ENCODE measurements at places on chromosomes 12 and 14.

GRCh38 chr14:81324011-81324410 lies 76.1 kb downstream of the STON2 start:
- DNase-seq: peak; percentile 42

DNA sequence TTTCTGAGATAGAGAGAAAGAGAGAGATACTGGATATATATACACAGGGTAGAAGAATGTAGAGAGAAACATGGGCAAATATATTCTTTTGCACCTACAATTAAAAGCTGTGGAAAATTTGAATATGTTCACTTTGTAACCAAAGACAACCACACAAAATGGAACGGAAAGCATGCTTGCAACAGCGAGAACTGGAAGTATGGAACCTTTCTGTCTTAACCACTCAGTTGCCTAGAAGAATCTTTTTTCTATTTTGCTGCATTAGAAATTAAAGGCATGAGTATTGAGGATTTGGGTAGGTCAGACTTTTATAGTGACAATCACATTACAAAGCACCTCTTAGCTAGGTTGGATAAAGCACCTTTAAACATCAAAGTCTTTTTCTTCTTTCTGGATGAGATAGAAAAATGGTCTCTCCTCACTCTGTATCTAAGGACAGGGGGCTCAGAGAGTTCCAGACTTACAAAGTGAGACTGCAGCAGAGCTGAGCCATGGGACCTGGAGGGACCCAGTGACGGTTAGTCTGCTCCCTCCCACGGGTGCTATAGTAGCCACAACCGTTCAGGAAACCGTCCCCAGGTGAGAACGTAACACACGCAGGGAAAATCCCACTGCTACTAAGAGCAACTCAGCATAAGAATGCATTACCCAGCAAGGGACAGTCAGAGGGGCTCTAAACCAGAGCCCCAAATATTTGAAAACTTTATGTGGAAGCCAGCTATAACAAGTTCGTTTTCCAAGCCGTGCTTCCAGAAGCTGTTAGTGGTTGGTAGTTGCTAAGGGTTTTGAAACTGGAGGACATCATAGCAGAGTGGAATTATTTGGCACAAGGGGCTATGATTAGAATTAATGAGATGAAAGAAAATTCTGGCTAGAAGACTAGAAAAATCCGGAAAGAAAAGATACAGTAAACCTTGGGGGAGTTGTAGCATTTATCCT lies 97.1 kb downstream of the DAD1 start:
- no peak for DNase-seq

DNA sequence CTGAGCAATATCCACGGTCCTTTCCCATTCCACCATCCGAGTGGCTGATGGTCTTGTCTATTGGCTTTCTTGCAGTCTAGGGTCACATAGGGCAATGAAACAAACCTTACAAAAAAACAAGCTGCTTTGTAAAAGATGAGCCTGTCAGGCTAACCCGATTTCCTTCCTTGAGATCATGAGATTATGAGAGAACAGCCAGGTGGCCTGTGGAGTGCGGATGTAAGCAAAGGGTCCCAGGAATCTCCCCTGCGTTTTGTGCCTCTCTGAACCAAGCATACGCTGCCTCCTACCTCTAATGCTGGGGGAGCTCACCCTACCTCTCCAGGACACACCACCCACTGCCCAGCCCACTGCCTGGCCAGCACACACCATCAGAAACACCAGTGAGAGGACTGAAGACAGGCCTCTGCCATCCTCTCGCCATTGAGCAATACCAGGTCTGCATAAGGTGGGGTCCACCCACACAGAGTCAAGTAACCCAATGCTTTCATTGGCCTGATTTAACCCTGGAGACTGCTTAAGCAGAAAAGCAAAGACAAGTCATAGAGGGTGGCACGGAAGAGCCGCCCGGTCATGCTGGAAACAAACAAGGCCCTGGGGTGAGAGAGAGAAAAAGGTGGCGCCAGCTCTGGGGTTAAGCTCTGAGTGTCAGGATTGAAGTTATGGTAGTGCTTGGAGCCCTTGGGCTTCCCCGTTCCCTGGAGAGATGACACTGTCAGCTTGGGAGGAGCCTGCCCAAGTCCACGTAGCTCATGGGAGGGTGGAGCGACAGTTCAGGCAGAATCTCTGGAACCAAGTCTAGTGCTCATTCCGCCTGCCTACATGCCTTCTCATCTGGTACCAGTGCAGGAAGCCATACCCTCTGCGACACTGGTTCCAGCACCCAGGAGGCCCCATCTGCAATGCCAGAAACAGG lies 46.6 kb downstream of the CALM1 start:
- DNase-seq: no peak

DNA sequence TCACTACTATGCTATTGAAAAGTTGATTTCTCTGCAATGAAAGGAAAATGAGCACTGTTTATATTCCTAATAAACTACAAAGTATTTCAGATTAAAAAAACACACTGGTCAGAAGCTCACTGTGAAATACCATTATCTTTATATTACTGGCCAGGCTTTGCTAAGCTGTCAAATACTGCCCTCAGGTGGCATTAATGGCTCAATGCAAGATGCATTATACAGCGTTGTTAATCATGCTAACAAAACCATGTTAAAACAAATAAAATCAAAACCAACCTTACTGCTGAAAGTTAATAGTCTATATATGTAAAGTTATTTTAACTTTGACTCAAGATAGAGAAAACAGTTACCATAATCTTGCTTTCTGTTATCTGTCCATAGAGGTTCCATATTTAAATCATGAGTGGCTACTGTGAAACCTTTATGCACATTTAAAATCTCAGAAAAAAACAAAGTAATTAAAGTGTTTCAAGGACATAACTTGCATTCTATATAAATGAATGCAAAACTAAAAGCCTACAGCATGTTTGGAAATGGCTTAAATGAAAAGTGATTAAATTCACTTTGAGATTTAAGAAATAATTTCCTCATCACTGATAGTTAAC lies 121.7 kb downstream of the RALGAPA1 start:
- peak; percentile 70 for DNase-seq

DNA sequence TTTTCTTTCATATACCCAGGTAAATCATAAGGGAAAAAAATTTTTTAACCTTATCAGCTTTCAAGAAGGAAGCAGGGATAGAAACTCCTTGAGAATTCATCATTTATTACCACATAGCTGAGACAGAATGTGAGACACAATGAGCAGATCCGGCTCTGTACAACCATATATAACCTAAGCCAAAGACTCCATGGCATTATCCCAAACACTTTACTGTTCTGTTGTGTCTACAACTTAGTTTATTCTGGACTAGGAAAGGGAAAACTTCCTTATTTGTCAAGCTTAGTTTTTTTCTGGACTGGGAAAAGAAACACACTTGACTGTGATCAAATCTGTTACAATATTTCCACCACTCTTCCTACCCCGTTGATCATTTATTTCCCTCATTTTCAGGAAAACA lies 38.3 kb upstream of the CATSPERB start:
- DNase-seq: no peak

DNA sequence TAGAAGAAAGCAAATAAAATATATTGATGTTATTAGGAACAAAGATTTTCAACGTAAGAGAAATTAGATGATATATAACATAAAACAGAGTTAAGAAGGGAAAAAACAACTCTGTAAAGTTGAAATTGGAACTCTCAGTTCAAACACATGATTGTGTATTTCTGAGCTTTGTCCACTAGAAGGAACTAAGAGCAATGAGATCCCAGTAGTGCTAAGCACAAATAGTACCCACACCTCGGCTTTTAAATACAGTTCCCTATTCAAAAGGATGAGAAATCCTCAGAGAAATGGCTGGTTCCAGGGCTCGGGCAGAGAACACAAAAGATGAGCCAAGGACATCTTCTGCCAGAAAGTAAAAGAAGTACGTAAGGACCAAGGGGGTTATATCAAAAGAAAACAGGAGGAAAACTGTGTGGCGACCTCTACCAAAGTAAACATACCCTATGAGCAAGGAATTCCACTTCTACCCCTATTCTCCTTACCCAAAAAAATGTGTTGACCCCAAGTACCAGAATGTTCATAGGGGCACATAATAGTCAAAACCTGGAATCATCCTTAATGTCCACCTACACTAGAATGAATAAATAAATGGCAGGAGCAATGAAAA lies 96.6 kb downstream of the SPTSSA start:
- no peak for DNase-seq

DNA sequence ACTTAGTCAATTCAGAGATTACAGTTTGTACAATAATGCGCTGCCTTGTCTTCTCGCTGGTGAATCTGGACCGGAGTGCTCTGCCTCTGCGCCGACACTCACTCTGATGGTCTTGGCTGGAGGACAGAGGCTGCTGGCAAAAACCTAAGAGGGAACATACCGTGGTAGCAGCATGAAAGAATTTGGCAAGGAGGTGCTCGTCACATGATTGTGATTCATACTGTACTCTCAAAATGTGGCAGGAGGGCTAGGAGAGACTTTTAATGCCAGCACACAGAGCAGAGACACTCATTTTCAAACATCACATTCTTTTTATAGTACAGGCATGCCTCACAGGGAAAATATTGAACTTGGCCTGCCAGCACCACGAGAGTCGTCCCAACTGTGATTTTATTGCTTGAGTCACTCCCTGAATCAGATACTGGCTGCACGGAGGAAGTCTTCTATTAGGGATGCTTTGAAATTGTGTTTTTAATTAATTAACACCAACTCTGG lies 67.8 kb downstream of the HMGA2 start:
- no peak for DNase-seq

DNA sequence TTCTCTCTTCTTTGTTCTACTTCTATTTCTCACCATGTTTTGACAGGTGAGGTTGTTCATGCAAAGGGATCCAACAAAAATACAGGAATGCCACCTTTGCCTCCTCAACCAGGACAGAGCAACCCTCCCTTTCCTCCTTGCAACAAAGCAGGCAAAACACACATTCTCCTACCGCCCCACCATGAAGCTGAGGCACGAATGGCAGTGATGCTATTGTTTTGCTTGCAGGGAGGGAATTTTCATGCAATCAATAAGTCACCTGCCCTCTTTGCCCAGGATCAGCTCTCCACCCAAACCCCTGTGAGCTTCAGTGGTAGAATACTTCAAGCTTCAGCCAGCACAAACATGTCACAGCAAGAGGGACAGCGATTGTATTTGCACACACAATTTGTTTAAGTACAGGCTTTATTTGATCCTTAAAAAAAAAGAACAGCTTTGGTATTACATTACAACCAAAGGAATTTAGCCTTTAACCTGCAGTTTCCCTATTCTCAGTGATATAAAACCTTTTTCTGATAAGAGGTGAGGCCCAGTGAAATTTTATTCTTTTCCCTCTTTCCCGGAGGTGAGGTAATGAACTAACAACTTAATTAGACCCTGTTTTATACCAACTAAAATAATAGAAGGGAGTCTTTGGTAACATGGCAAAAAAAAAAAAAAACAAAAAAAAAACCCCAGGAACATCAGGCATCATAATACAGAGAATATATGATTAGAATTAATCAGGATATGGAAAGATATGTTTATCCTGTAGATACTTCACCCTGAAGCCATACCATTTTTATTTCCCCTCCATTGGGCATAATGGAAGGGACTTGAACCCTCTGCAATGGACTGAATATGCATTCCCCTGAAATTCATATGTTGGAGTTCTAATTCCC lies 87.0 kb upstream of the EEA1 start:
- no peak for DNase-seq

DNA sequence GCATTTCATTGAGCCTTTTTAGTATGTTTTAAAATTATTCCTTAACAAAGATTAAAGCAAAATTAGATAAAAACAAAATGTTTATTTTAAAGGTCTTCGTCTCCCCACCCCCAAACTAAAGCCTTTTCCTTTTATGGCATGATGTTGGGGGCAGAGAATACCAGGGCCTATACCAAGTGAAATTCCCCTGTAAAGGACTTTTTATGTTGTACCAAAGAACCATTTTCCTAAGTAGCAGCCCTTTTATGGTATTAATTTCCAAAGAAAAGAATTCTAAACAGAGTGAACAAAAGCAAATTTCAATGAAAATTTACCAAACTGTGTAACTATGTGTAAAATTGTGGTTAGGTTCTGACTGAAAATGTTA lies 71.9 kb upstream of the GNPNAT1 start:
- DNase-seq: no peak

- no peak for DNase-seq
These were observed 147.2 kb upstream of the DAAM1 start for GRCh38 chr14:59041308-59041707.

GRCh38 chr12:98416845-98417244 lies 98.5 kb upstream of the TMPO start:
- DNase-seq: peak; percentile 75

DNA sequence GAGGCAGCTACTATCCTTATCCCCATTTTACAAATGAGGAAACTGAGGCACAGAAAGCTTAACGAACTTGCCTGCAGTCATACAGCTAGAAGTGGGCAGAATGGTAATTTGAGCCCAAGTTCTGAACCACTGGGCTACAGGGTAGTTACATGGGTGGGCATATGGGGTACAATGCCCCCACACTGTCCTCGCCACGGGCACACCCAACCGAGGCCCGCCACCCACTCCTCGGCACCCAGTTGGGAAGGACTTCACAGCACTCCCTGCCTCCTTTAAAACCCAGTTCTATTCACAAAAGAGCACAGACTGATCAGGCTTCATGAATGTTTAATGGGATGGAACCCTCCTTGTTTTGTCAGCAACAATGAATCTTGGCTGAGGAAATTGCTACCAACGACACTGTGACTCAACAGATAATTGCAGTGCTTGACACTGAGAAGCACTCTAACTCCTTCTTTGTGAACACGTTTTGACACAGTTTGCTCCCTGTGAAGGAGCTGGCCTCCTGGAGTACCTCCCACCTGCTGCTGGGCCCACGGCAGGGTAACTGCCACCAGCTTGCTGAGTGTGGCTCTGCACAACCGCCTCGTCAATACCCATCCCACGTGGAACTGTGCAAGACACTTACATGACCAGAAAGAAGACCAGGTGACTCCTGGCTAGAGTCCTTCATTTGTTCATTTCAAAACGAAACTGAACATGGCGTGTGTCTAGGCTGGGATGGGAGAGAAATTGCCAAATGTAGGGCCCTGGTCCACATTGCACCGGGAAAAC lies 63.5 kb downstream of the CLMN start:
- DNase-seq: no peak

GRCh38 chr12:75560167-75560566 lies 48.8 kb upstream of the KRR1 start:
- DNase-seq: no peak

- no peak for DNase-seq
These were observed 612.6 kb downstream of the AACS start for GRCh38 chr12:125677829-125678228.

DNA sequence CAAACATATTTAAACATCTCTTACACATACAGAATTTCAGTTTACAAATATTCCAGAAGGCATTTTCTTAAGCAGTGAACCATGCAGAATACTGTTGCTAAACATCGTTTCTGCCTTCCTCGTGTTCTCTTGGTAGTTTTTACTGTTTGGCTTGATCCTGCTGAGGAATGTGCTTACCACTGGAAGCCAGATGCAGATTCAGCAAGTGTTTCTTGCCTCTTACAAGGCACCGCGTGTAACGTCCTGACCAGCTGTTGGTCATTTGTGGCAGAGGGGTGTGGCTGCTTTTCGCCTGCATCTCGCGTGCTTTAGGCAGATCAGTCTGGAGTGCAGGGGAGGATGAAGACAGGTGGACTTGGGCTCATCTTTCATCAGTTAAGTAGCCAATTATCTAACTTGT lies 12.4 kb downstream of the EIF2B1 start:
- DNase-seq: no peak

Data from hematopoietic multipotent progenitor cell treated with erythropoietin and hydrocortisone succinate and interleukin-3 and kit ligand, for 8 days (in vitro differentiated cells).